ENCODE measurements at places on chromosomes 3 and 15.

GRCh38 chr15:95549168-95549738, 781.2 kb upstream of the NR2F2 start:
- no peak for DNase-seq

DNA sequence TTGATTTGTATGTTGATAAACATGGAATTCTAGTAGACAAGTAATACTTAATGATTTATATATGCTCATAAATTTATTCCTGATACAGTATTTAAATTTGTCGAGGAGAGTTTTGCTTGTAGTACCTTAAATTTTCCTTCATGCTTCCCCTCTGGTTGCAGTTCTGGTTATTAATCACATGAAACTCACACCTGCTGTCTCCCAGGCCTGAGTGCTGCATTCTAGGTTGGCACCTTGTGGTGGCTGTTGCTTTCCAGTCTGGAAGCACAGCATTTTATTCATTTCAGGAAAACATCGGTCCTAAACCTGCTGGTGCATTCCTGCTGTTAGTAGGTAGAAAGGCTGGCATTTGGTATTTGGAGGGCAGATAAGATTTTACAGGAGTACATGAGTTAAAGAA, 44.9 kb downstream of the ATP1B3 start:
- no peak for DNase-seq

GRCh38 chr15:69559440-69560190, 107.0 kb downstream of the RPLP1 start:
- DNase-seq = no peak

GRCh38 chr15:38297623-38298388, 45.2 kb downstream of the SPRED1 start:
- no peak for DNase-seq

DNA sequence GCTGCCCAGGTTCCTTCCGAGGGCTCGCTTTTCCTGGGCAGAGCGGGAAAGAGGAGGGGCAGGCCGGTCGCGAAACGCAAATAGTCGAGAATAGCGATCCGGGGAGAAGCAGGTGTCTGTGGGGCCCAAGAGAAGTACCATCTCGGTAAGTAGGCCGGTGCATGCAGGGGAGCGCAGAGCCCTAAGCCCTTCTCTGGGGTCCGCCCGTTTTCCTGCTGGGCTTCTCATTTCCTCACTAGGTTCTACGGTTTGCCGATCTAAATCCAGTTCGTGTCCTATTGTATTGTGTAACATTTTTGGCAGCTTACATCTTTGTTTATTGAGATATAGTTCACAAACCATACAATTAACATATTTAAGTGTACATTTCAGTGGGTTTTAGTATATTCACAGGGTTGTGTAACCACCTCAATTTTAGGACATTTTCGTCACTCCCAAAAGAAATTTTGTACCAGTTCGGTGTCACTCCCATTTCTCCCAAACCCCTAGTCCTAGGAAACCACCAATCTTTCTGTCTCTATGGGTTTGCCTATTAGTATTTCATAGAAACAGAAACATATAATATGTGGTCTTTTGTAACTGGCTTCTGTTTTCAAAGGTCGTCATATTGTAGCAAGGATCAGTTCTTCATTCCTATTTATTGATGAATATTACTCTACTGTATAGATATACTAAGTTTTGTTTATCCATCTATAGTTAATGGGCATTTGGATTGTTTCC, 6.8 kb upstream of the TRIM69 start:
- no peak for DNase-seq

- DNase-seq = no peak
These were observed 94.9 kb downstream of the NTRK3 start for GRCh38 chr15:88161636-88162035.

GRCh38 chr3:122987736-122988319, 39.7 kb downstream of the SEMA5B start:
- DNase-seq = no peak

DNA sequence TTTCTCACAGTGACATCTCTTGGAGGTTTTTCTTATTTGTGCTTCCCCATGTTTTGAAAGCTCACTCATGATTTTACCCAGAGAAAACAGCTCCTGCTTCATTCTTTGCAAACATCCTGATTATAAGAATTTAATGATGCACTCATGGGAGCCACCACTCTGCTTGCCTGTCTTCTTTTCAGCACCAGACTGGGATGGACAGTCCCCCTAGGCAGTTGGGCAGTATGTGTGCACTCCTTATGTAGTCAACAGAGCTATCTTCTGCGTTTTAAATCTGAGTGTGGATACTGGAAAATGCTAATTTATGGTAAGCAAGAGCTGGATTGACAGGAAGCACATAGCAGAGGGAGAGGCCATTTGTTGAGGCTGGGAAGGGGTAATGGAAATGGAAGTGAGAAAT, 276.1 kb downstream of the AGBL1 start:
- DNase-seq = no peak

GRCh38 chr3:99907959-99908544, 90.4 kb downstream of the CMSS1 start:
- DNase-seq = no peak

DNA sequence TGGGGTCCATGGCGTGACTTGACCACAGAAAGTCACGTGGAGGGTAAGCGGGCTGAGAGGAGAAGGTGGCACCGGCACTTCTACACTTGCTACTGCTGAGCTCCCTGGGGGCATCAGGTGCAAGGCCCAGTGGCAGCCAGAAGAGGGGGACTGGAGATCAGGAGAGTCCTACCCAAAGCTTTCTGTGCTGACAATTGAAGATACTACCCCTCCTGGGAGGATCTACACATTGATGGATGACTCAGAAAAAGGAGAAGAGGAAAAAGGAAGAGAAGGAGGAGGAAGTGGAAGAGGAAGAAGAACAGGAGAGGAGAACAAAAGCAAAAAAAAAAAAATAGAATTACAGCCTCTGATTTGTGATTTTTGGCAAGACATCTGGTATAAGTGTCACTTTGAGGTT, 41.2 kb downstream of the MYO5C start:
- DNase-seq = no peak

- DNase-seq = no peak
These were observed 1.4 kb upstream of the RPSA start for GRCh38 chr3:39404943-39405686.

DNA sequence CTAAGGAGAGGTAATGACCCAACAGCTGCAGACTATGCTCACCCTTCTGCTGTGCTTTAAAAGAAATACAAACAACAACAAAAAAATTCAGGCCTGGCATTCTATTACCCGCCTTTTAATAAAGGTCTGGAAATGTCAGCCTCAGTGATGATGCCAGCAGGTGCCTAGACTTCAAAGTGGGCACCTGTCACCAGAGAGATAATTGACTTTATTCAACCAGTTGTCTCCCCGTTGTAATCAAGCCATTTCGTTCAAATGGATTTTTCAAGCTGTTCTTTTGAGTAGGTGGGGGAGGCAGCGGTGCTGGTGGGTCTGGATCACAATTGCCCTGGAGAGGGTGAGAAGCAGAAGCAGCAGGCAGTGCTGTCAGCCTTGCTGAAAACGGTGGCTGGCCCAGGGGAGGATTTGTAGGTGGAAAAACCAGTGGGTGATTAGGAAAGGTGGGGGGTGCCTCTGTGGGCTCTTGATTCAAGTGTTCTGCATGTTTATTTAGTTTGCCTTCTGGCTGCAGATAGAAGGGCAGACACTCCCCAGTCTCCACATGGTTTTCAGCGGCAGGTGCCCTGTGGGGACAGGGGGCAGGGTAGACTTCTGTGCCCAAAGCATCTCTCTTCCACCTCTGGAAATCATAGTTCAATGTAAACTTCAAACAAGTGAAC, 300.2 kb upstream of the SLCO3A1 start:
- no peak for DNase-seq

DNA sequence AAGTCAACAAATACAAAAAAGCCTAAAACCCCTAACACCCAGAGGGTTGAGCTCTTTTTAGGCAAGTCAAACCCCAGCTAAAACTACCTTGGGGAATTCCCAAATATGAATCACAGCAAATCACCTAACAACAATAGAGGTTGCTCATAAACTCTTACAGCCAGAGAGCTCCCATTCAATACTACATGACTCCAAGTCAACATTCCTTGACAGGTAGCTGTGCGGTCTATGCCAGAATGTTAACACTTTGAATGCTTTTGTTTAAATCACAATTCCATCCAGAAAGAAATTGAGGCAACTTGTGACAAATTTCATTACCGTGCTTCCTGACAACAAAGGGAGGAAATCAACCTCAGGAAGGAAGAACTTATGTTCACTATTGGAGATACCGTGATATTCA, 7.5 kb upstream of the UACA start:
- no peak for DNase-seq

GRCh38 chr3:103025880-103026279, 591.1 kb downstream of the ZPLD1 start:
- DNase-seq = no peak

GRCh38 chr15:99031688-99032282, 24.2 kb upstream of the PGPEP1L start:
- no peak for DNase-seq

DNA sequence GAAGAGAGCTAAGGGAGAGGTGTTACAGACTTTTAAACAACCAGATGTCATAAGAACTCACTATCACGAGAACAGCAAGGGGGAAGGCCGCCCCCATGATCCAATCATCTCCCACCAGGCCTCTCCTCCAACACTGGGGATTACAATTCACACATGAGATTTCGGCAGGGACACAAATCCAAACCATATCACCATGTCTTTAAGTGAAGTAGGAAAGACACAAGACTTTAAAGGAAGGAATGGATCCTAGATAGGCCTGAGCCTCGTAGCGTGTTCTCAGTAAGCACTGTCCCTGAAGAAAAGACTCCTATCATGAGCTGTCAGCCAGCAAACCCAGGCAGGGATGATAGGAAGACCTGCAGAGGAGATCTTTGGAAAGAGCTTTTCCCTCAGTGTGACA, 15.1 kb upstream of the RPS27L start:
- no peak for DNase-seq

- no peak for DNase-seq
These were observed at the start of gene OCA2 for GRCh38 chr15:28098766-28099554. Gene OCA2, minus strand, starts transcription at chr15:28099315. Its CDS starts 17,441 bp downstream, at chr15:28081874.

GRCh38 chr3:111848283-111848682, 10.8 kb upstream of the PHLDB2 start:
- no peak for DNase-seq

- DNase-seq = no peak
These were observed 723.9 kb upstream of the ZNF385D start for GRCh38 chr3:22474706-22475445.

DNA sequence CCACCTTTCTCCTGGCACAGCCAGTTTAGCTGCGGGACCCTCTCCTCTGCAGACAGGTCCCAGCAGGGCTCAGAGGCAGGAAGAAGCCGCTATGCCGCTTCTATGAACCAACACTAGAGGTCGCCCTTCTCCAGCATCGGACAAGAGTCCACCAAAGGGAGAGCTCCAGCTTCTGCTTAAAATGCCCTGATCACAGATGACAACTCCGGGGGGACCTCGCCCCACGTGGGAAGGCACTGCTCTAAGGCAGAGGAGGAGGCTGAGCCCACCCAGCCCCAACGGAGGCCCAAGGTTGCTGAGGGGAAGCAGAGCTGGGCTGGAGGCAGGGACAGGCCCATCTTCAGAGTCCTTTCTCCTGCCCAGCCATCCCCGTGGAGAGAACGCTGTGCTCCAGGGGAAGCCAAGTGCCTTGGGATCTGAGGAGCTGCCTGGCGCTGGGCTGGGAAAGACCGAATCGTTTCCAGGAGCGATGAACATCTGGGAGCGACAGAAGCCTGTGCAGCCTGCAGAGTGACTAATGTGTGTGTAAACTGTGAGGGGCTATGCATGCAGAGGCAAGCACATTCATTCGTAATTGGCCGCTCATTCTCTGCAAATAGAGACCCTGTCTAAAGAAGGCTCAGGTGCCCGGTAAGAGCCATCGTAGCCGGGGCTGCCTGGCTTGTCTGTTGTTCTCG, 43.5 kb upstream of the BDH1 start:
- DNase-seq = no peak

- DNase-seq = no peak
These were observed 83.8 kb downstream of the ASB7 start for GRCh38 chr15:100686021-100686724.

DNA sequence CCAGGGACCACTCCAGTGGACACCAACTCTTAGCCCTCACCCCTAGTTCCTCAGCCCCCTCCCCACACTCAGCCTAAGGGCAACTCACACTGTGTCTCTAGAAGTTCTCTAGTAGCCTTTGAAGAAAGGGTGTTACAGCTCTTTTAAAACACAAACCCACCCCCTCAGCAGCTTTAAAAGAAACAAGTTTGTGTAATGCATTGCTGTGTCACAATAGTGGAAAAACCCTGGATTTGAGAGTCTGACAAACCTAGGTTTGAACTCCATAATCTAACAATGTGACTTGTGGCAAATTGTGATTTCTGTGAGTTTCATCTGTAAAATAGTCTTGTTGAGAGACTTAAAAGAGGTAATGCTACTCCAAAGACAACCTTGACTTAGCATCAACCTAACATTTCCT, 54.0 kb downstream of the PLCH1 start:
- DNase-seq = no peak

GRCh38 chr3:72120039-72120438, 335.1 kb upstream of the PROK2 start:
- no peak for DNase-seq

DNA sequence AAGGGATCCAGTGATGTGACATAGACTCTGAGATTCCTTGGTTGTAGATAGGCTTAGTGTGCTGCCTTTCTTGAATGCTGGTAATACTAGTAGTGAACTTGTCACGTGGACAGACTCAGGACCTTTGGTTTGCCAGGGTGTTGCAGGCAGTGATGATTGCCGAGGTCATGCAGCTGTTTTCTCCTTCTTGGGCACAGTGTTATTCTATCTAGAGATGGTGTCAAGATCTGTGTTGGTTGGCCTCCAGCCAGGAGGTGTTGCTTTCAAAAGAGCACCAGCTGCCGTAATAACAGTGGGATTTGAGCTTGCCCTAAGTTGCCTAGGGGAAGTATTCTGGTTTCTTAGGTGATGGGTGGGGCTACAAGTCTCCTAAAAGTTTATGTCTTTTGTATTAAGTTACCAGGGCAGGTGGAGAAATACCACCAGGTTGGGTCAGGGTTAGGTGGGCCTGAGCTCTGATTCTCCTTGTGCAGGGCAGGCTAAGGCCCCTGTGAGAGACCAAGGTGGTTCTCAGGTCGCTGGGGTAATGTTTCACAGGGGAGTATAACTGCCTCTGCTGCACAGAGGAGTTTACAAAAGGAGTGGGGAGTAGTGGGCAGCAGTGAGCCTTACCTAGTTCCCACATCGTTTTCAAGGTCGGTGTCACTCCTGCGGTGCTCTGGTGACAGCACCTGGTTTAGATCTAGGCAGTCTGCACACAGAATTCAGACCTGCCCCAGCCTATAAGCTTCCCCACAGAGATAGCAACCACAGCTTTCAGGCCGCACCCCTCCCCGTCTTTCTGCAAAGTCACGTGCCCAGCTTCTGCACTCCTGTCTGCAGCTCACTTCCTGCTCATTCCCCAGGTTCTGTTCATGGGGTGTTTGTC, 350.3 kb downstream of the DOCK3 start:
- DNase-seq = no peak

DNA sequence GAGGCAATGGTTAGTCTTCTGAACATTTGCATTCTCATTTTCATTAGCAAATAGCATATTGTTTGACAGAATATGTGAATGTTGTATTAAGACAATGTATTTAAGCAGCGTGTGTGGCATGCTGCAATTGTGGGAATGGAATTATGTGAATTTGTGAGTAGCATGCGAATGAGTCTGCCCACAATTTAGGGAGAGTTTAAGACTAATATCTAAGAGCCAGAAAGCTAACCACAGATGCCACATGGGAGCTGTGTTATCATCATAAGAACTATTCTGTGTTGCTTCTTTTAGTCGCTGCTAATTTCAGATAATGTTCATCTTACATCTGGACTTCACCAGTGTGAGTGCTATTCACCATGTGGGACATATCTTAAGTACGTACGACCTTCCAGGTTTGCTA, 494.5 kb downstream of the RBMS3 start:
- no peak for DNase-seq
